Stimulated activated CD4-positive, alpha-beta T cell treated with anti-CD3 and anti-CD28 coated beads, Interleukin-12 subunit alpha, Interleukin-12 subunit beta, amount 100 ng/mL, for 4 hours (primary cell): ENCODE measurements at places on chromosomes 11 and 22.

- peak; percentile 60 for DNase-seq
These were observed 966 bp downstream of the AHNAK start for GRCh38 chr11:62545437-62546243.

DNA sequence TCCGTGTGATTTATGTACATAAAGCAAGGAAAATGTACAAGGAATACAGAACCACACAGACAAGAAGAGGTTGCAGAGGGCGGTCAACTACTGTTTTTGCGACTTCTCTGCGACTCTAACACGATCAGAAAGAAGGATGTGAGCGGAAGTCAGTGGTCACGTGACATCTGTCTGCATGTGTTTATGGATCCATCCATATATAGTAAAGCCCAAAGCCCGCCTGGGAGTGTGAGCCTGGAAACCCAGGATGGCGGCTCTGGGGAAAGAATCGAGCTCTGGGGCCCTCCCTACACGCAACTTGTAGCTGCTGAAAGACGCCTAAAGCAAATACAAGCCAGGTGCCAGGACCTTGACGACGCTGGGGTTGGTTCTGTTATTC lies 8.8 kb downstream of the OSBPL5 start:
- DNase-seq = no peak

GRCh38 chr11:87897921-87898320 lies 277.3 kb downstream of the RAB38 start:
- no peak for DNase-seq

GRCh38 chr11:56693428-56693827 lies 5.5 kb upstream of the OR9G1 start:
- no peak for DNase-seq

GRCh38 chr11:46045811-46046210 lies 75.4 kb downstream of the PHF21A start:
- DNase-seq = no peak

DNA sequence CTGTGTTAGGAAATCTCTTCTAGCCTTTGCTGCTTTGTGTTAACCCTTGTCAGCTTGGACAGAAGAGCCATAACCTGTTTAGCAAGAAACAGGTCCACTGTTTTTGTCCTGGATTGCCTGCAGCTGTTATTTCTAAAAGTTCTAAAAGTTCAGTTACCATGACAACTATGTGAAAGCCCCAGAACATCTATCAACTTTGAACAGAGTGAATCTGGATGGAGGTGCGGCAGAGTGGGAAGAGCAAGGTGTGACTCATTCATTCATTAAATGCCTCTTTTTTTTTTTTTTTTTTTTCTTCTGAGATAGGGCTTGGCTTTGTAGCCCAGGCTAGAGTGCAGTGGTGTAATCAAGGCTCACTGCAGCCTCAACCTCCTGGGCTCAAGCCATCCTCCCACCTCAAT lies 50.5 kb downstream of the RBX1 start:
- no peak for DNase-seq

GRCh38 chr11:65262776-65263175 lies 1.0 kb downstream of the POLA2 start:
- DNase-seq = no peak

DNA sequence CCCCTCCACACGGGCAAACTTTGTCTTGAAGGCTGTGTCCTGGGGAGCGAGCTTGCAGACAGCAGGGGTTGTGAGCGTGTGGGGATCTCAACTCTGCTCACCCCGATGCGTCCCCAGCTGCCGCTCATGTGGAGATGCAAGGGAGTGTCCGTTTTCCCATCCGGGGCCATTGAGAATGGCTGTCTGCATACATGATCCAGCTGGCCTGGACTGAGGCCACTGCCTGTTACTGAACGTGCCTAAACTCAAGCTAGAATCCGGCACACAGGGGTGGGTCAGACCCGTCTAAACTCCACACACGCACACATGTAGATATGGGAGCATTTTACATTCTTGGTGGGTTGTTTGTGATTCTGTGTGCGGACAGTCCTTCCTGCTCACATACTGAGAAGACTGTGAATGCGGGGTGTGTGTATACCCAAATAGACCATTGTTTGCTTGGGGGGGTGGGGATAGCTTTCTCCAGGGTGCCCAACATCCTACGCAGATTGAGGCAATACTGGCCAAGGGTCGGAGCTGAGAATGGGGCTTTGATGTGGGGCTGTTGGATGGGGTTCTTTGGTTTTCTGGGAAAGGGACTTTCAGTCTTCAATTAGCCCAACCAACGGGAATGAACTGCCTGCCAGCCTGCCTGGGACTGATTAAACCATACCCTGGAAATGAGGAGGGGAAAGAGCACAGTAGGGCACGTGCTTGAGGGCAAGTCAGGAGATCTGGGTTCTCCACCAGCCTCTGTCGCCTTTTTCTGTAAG lies 60.4 kb downstream of the ST3GAL4 start:
- no peak for DNase-seq

DNA sequence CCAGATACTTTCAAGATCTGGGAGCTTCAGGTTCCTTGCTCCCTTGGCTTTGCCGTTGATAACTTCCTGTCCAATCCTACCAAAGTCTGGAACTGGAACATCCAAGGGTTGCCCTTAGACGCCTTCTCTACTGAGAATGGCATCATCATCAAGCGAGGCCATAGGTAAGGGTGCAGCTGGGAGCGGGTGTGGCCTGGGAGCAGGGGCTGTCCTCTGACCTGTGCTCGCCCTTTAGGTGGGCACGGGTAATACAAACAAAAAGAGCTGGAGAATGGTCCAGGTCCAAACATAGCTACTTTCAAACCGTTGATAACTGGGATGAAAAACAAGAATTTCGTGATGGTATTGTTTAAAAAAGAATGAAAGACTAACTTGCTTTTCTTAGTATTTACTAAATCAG lies 25.0 kb downstream of the CASP12 start:
- no peak for DNase-seq

GRCh38 chr11:99545616-99546015 lies 524.9 kb downstream of the CNTN5 start:
- DNase-seq = no peak

DNA sequence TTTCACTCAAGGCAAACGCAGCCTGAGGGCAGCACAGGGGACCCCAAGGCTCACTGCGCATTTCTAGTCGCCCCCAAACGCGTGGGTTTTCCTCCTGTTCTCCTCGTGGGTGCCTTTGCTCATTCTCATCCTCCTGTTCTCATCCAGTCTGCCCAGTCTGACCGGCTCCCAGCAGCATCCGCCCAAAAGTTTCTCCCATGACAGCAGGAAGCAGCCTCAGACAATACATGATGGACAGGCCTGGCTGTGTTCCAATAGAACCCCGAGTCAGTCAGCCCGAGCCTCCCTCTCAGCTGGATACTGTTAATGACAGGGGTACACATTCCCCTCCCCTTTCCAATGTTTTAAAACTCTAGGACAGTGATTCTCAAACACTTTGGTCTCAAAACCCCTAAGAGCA lies 22.5 kb upstream of the KRTAP5-7 start:
- DNase-seq = no peak

GRCh38 chr22:28008056-28008455 lies 89.0 kb upstream of the PITPNB start:
- no peak for DNase-seq

DNA sequence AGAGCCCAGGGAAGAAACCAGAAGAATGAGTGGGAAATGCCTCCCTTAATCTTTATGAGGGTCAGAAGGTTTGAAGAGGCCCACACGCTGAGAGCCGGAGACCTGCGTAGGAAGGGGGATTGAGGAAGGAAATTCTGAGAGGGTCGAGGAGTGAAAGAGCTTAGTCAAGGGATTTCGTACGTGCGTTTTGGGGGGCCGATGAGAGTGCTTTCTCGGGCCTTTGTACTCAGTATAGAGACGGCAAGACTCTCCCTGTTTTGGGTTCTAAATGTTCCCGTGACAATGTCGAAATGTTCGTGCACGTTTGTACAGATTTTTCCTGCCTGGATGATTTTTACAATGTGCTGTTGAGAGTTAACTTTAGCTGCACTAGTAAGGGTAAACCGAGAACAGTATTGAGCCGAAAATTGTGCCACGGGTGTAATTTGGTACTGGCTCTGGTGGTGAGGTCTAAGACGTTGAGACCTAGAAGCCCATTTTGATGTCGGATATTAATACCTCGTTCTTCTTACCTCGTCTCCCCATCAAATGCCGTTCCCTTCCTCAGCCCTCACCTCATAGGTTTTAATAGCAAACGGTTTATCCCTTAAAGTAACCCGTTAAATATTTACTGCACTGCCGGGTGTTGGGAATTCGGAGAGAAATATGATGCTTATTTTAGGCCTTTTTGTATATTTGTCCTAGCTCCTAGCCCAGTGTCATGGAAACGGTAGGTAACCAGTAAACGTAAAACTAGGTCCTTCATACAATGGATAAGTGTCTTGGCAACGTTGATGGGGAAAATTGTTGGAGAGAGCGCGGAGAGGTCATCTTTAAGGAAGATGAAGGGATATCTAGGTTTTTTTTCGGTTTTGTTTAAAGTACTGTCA lies 734 bp downstream of the C11orf58 start:
- DNase-seq = no peak

DNA sequence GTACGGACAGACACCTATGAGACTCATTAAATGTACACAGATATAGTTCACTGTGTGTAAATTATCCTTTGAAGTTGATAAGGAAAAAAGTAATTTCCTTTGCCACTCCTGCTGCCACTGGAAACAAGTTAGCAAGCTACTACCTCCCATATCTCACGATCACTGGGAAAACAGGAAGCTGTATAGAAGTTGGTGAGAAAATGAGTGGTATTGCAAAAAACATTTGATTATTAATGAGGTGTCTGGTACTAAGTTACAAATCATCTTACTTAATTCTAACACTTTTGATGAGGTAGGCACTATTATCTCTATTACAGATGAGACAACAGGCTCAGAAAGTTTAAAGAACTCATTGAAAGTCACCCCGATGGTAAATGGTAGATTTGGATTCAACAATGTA lies 68.5 kb downstream of the GAB2 start:
- DNase-seq = no peak

GRCh38 chr22:44645531-44645930 lies 56.5 kb upstream of the PRR5 start:
- no peak for DNase-seq

- DNase-seq = no peak
These were observed 685.1 kb downstream of the METTL15 start for GRCh38 chr11:28793282-28793738.

- DNase-seq = no peak
These were observed 22.4 kb downstream of the MMP10 start for GRCh38 chr11:102757823-102758549.

GRCh38 chr11:199782-200181 lies 6.9 kb downstream of the SCGB1C1 start:
- DNase-seq = no peak

DNA sequence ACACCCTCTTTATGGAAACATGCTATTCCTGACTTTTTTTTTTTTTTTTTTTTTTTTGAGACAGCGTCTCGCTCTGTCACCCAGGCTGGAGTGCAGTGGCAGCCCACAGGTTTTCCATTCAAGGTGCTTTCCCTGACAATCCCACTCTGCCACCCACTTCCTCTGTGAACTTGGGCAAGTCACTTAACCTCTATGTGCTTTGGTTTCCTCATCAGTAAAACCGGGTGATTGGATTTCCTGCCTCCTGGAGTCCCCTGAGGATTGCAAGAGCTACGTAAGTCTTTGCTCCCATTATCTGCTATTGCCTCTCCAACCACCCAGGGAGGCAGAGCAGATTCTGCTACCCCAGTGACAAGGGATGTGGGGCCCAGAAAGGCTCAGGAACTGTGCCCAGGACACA lies 54.1 kb downstream of the CELSR1 start:
- DNase-seq = no peak

GRCh38 chr22:25162561-25162960 lies 37.1 kb upstream of the CRYBB3 start:
- DNase-seq = no peak

- no peak for DNase-seq
These were observed 32.4 kb upstream of the CD44 start for GRCh38 chr11:35106595-35106994.

DNA sequence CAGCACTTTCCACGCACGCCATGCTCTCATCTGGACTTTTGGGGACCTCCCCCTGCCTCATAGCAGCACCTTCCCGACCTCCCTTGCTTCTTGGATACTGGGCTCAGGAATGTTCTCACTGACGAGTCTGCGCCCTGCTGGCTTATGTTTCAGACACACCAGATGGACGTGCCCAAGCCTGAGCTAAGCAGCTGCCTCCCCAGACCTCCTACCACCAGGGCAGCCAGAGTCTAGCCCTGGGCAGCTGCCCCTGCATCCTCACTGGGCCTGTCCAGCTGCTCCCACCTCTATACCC lies 13.2 kb upstream of the RGL4 start:
- no peak for DNase-seq

DNA sequence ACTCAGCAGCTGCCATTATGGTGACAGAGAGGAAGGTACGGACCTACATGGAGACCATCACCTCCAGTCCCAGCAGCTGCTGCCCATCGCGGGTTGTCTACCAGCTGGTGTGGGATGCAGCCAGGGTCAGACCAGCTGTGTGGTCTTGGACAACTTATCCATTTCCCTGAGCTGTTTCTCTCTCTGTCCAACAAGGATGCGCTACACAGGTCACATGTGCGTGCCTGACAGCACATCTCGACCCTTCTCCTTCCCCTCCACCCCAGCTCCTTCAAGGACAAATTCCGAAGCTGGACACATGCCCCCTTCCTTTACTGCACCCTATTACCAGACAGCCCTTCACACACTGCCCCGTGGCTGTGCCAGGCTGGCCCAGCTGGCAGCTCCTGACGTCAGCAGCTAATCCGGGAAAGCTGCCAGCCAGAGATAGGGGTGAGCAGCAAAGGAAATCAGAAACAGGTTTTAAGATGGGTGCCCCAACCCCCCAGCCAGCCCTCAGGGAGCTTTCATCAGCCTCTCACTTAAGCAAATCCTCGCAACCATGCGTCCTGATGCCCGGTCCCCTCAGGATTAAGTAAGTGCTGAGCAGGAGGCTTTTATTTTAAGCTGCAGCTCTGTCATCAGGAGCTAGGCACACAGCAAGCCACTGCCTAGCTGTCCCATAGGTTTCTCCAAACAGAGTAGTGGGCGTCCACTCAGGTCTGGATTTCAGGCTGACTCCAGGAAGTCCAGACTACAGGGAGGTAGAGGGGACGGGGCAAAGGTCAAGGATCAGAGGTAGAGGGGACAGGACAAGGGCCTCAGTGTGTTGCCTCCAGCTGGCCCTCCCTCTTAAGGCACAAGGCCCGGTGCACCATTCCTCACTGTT lies 20.3 kb downstream of the TEF start:
- DNase-seq = no peak

GRCh38 chr11:63573881-63574855 lies 11.0 kb upstream of the PLAAT2 start:
- no peak for DNase-seq

GRCh38 chr22:17412232-17412631 lies 43.0 kb downstream of the CECR2 start:
- no peak for DNase-seq

GRCh38 chr11:17475666-17476316 lies 854 bp downstream of the ABCC8 start:
- no peak for DNase-seq

- DNase-seq = no peak
These were observed 32.9 kb downstream of the RBFOX2 start for GRCh38 chr22:35995772-35996171.

DNA sequence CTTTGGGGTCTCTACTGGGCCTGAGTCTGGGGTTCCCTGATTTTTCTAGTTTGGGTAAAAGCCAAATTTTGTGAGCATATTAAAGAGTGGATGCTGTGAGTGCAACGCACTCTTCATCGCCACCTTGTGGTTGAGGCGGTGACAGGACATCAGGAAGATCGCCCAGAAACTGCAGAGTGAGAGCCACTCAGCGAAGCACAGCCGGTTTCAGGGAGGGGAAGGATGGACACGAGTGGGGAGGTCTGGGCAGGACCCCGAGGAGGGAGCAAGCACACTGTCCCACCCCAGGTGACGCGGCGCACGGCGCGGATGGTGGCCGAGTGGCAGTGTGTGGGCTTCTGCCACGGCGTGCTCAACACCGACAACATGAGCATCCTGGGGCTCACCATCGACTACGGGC lies 9.1 kb downstream of the SELENOO start:
- DNase-seq = peak; percentile 62
